Ascending aorta (tissue), 2 donors: ENCODE measurements at places on chromosomes 7 and 10. TPM values are rescaled to one million over a fixed set of nuclear protein-coding genes. Genes with fewer than 3 reads are reported as not detected.

The OR6V1 gene
- total RNA-seq = not detected

The ZNF425 gene
- total RNA-seq = not detected

The ACHE gene
- total RNA-seq = 7.8 TPM

The ANKRD7 gene
- total RNA-seq = not detected

The GTF2IRD1 gene
- 7.5 TPM for total RNA-seq

The C7orf33 gene
- total RNA-seq = not detected

The HOXA6 gene
- 15.3 TPM for total RNA-seq

The TRIM56 gene
- total RNA-seq = 29.6 TPM

The CASP2 gene
- total RNA-seq = 13.7 TPM

The ABCB8 gene
- 50.8 TPM for total RNA-seq

The IDI2 gene
- not detected for total RNA-seq

The ZNF273 gene
- 1.7 TPM for total RNA-seq

The MACC1 gene
- not detected for total RNA-seq

The MINDY4 gene
- total RNA-seq = 6.0 TPM

The TAS2R4 gene
- total RNA-seq = not detected

The CALML5 gene
- total RNA-seq = not detected

The TEX36 gene
- total RNA-seq = not detected

The HGF gene
- 11.7 TPM for total RNA-seq

The ZNF107 gene
- total RNA-seq = 0.85 TPM

The TCAF2 gene
- 0.64 TPM for total RNA-seq

The TSPAN33 gene
- total RNA-seq = 8.1 TPM

The MPP7 gene
- 43.9 TPM for total RNA-seq
